Uterus (tissue), 4 donors: ENCODE measurements at places on chromosomes 6 and 20.

GRCh38 chr20:19285436-19285835 is 73.0 kb downstream of the SLC24A3 start:
- no peak for DNase-seq

GRCh38 chr6:110337486-110337885 is 20.7 kb downstream of the METTL24 start:
- no peak for DNase-seq

GRCh38 chr6:166584155-166584554 is 2.3 kb downstream of the RAMACL start:
- DNase-seq, result no peak

DNA sequence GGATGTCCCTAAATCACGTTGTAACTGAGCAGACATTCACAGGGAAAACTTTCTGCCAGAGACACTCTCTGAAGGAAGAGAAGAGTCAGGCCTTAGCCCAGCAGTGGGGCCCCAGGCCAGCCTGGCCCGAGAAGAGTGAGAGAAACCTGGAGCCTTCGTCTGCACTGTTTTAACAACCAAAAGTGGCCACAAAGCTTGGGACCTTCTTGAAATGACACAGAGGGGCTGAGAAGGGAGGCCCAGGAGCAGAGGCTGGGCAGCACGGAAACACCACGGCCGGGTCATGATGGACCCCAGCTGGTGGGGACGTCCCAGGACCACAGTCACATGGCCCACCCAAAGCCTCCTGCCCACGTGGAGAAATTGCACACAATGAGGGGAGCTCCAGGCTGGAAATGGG is 126.8 kb upstream of the THBS2 start:
- no peak for DNase-seq

GRCh38 chr6:161082215-161082614 is 90.6 kb downstream of the MAP3K4 start:
- DNase-seq, result no peak

DNA sequence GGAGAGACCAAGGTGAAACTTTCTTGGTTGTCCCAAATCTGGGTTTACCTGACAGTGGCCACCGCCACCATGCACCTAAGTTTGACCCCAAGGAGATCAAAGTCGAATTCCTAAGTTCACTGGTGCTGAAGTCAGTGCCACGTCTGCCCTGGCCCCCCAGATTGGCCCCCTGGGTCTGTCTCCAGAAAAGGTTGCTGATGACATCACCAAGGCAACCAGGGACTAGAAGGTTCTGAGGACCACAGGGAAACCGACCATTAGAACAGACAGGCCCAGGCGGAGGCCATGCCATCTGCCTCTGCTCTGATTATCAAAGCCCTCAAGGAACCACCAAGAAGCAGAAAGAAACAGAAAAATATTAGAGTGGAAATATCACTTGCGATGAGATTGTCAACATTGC is 91.2 kb downstream of the DLL1 start:
- no peak for DNase-seq

DNA sequence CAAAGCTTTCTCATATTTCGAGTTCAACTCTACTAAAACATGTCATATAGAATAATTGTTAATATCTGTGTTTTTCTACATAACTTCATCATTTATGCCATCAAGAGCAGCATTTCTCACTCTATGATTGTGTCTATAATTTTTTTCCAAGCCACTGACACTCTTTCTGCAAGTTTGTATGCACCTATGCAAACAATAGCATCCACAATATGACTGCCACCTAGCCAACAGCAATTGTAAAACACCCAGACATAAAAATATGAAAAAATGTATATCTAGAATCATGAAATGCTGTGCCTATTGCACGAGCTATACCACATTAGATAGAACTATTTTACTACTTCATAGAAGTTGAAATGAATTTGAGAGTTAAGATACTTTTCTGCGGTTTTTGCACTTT is 286.5 kb upstream of the MARCKS start:
- DNase-seq, result no peak

GRCh38 chr6:41901882-41902519 is 6.8 kb upstream of the USP49 start:
- DNase-seq, result no peak

GRCh38 chr6:161792851-161793493 is 519.1 kb upstream of the AGPAT4 start:
- DNase-seq, result no peak

GRCh38 chr20:57301026-57301425 is 28.6 kb upstream of the SPO11 start:
- DNase-seq, result no peak

DNA sequence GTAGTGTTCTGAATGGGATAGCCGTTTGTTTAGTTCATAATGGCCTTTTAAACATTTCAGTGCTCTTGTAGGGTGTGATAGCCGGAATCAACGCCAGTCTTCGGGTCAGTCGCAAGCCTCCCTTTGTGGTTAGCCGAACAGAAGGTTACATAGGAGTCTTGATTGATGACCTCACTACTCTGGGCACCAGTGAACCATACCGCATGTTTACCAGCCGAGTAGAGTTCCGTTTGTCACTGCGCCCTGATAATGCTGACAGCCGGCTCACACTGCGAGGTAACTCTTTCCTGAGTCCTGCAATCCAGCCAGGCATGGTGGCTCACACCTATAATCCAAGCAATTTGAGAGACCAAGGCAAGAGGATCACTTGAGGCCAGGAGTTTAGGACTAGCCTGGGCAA is 20.4 kb downstream of the MTO1 start:
- DNase-seq, result no peak

- no peak for DNase-seq
These were observed 431.9 kb upstream of the CDH4 start for GRCh38 chr20:60820149-60820548.

- DNase-seq, result no peak
These were observed 54.9 kb downstream of the TMEM170B start for GRCh38 chr6:11592294-11592906.

DNA sequence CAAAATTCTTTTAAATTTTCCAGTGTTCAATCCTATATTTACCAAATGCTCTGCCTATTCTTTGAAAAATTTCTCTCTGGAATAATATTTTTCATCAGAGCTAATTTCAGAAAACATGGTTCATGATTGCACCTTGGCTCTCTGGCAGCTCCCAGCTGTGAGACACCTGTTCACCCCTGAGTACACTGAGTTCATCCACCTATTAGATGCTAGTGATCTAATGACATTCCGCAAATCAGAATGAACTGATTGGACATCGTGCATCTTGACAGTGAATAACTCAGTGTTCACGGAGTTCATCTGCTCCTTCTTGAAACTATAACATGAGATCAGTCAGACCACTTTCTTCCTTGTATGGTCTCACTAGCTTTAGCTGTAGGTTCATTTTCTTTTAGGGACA is 3.9 kb upstream of the SHPRH start:
- no peak for DNase-seq

- no peak for DNase-seq
These were observed 144.6 kb downstream of the ELOVL4 start for GRCh38 chr6:79802657-79803300.

DNA sequence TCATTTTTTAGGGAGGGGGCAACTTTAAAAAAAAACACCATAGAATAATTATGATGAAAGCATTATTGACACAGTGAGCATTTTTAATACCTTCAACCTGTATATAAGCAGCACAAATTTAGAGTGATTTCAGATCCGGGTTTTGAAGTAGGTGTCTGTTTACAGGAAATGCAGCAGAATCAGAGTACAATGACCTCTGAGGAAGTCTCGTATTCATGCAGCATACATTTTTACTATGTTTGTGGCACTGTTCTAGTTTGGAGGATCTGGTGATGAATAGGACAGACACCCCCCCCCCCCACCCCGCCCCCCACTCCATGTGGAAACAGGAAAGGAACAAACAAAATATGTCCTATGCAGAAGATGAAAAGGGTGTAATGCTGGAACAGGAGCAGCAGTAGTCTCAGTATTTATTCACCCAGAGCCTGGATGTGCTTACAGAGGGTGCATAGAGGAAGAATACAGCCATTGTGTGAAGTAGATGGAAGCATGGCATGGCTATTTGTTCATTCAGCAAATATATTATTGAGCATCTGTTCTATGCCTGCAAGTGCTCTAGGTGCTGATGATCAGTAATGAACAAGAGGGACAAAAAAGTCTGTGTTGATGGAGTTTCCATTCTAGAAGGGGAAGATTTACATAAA is 19.7 kb downstream of the VAPB start:
- DNase-seq, result no peak

DNA sequence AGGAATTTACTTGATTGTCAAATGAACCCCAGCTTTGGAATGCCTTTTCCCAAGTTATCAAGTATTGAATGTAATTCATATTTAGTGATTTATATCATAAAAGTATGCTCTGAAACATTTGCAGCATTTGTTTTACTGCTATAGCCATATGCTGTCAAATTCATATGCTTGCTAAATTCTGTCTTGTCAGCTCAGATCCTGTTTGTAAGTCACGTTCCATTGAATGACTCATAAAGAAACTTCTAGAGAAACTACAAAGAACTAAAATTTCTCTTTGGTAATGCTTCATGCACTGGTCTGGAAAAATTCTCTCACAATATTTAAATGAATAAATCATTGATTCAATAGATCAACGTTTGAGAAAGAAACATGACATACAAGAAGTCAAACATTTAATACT is 445.9 kb downstream of the PHF3 start:
- DNase-seq, result no peak

- DNase-seq, result no peak
These were observed 40.7 kb downstream of the MAP3K5 start for GRCh38 chr6:136751522-136751956.

GRCh38 chr20:24043294-24043693 is 54.7 kb upstream of the GGTLC1 start:
- no peak for DNase-seq

DNA sequence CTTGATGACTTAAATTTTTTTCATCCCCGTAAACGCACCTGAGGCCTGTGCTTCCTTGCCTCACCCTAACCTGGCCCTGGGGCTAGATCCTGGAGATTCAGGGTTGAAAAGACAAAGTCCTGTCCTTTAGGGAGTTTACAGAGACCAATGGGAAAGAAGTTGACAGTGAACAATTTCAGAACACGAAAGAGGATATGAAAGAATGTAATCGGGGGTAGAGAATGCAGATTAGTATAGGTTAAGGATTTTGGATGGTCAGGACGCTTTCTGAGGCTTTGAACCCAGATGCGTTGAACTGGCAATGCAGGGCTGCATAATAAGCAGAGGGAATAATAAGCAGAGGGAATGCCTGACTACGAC is 1.7 kb upstream of the FBXO5 start:
- DNase-seq, result no peak

- peak; percentile 22 for DNase-seq
These were observed 31.3 kb upstream of the ZSCAN23 start for GRCh38 chr6:28474441-28475219.

DNA sequence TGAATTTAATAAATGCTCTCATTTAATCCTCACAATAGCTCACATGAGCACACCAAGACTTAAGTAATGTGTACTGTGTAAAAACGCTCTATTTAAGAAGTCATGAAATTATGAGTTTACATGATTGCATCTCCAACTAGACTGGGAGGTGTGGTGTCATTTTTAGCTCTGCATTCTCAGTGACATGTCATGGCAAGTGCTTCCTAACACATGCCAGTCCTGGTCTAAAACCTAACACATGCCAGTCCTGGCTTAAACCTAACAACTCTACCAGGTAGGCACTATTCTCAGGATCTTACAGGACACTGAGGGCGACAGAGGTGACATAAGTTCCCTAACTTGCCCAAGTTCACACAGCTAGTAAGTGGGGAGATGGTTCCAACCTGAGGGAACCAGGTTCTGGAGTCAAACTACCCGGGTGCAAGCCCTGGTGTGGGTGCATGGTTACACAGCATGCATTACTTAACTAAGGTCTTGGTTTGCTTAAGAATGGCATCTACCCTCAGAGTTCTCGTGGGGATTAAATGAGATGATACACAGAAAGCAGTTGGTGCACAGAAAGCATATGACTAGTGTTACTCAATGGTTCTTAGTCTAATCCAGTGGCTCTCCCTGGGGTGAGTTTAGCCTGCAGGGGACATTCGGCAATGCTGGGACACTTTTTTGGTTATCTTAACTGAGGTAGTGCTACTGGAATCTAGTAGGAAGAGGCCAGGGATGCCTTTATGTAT is 14.7 kb downstream of the CLDN20 start:
- DNase-seq, result no peak

GRCh38 chr20:51985013-51985415 is 182.7 kb upstream of the SALL4 start:
- DNase-seq, result no peak

GRCh38 chr6:167210375-167211294 is 52.9 kb upstream of the GPR31 start:
- DNase-seq, result peak; percentile 27

GRCh38 chr6:46267515-46267914 is 96.7 kb upstream of the ENPP5 start:
- no peak for DNase-seq

DNA sequence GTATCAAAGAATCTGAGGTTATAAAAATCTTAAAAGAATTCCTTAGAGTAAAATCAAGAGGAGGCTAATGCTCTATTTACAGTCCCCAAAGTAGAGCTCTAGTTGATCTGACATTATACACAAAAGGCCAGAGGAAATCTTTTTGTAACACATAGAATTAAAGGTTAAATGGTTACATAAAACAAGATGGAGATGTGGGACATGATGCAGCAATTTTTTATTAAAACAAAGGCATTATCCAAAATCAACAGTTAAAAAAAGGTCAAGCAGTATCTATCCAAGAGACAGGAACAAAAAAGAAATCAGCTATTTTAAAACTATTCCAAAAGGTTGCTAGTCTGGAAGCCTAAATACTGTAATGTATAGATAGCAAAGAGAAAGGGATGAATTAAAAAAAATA is 20.4 kb downstream of the ELOVL5 start:
- no peak for DNase-seq

DNA sequence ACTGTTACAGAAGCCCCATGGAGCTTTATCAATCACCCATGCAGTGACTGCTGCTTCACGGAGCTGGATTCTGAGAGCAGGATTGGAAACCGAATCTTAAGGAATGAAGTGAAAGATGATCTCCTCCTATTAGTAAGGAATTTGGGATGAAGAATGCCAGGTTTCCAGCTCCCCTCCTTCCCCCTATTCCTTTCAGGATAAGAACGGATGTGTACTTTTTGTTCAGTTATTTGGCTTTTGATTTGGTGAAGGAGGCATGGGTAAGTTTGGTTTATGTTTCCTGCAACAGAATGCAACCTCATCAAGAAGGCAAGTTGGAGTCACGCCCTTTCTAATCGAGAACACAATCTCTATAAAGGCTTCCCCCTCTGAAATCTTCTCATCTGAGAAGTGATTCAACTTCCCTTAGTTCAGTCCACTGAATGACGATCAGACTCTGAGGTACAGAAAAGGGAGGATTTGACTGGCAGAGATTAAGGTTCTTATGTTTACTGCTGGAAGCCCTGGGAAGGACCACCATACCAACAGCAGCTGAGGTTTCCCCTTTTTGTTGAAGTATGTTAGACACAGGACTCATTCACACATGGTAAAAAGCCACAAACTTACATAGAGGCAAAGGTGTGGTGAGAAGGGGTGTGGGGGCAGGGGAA is 5.5 kb downstream of the ELMO2 start:
- DNase-seq, result no peak

DNA sequence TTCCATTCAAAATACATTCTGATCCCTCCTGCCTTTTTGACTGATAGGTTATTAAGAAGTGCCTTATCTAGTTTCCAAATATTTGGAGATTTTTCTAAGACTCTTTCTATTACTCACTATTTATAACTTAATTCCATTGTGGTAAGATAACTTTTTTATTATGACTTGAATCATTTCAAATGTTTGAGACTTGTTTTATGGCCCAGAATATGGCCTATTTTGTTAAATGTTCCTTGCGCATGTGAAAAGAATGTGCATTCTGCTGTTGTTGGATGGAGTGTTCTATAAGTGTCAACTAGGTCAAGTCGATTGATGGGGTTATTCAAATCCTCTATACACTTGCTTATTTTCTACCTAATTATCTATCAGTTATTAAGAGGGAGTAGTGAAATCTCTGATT is 13.1 kb upstream of the TCP11 start:
- no peak for DNase-seq
